ENCODE measurements at places on chromosomes 7 and 10. TPM values are rescaled to one million over a fixed set of nuclear protein-coding genes. Genes with fewer than 3 reads are reported as not detected.

The TMEM213 gene
- not detected for total RNA-seq

The PRXL2A gene
- total RNA-seq, result 27.0 TPM

The HOXA2 gene
- 11.4 TPM for total RNA-seq

The MEIG1 gene
- not detected for total RNA-seq

The CALHM2 gene
- total RNA-seq, result 3.8 TPM

The FOXP2 gene
- 1.7 TPM for total RNA-seq

The ELFN1 gene
- total RNA-seq, result 1.1 TPM

The CRPPA gene
- 0.11 TPM for total RNA-seq

The UTF1 gene
- not detected for total RNA-seq

DNA sequence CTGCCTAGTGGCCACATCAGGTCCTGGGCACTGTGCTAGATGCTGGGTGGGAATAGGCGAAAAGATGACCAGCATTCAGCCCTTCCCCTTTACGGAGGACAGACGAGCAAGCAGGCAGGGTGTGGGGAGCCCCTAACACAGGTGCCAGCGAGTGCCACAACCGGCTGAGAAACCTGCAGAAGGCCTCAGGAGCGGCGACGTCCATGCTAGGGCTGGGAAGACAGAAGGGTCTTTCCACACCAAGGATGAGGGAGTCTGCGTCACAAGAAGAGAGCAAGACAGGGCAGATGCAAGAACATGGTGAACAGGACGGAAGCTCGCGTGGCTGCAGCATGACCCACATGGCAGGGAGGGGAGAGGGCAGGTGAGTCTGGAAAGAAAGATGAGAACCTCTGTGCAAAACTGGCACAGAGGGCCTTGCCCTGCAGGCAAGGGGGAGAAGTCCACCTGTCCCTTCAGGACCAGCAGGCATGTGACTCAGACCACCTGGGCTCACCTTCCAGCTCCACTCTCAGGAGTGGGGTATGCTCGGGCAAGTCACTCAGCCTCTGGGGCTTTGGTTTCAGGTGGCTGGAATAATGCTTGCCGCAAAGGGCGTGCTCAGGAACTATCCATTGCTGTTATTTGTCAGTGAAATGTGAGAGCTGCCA lies 36.6 kb downstream of the KCNH2 start:
- DNase-seq, result no peak

DNA sequence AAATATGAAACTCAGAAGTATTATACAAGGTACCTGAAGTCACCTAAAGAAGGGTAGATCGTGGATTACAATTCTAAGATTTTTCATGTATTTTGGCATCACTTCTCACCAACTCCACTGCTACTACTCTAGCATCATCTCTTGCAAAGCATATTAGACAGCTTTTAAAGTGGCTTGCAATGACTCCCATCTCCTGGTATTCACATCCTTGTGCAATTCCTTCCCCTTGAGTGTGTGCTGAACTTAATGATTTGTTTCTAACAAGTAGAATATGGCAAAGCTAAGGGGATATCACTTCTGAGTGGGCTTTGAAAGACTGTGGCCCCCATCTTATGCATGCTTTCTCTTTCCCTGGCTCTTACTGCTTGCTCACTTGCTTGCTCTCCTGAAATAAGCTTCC lies 280.2 kb downstream of the SNX13 start:
- no peak for DNase-seq

GRCh38 chr10:132861116-132861691 lies 75.3 kb upstream of the NKX6-2 start:
- DNase-seq, result no peak

DNA sequence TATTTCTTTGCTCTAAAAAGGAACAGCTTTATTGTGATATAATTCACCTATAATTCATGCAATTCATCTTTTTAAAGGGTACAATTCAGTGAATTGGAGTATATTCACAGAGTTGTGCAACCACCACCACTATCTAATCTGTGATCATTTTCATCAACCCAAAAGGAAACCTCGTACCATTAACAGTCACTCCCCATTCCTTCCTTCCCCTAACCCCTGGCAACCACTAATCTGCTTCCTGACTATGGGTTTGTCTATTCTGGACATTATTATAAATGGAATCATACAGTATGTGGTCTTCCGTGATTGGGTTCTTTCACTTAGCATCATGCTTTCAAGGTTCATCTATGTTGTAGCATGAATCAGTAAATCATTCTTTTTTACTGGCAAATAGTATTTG lies 52.3 kb downstream of the MKI67 start:
- no peak for DNase-seq

- DNase-seq, result peak; percentile 72
Observed at GRCh38 chr10:58028597-58029366, 238.9 kb downstream of the IPMK start.

GRCh38 chr7:2782565-2782964 lies 61.5 kb downstream of the GNA12 start:
- DNase-seq, result no peak

DNA sequence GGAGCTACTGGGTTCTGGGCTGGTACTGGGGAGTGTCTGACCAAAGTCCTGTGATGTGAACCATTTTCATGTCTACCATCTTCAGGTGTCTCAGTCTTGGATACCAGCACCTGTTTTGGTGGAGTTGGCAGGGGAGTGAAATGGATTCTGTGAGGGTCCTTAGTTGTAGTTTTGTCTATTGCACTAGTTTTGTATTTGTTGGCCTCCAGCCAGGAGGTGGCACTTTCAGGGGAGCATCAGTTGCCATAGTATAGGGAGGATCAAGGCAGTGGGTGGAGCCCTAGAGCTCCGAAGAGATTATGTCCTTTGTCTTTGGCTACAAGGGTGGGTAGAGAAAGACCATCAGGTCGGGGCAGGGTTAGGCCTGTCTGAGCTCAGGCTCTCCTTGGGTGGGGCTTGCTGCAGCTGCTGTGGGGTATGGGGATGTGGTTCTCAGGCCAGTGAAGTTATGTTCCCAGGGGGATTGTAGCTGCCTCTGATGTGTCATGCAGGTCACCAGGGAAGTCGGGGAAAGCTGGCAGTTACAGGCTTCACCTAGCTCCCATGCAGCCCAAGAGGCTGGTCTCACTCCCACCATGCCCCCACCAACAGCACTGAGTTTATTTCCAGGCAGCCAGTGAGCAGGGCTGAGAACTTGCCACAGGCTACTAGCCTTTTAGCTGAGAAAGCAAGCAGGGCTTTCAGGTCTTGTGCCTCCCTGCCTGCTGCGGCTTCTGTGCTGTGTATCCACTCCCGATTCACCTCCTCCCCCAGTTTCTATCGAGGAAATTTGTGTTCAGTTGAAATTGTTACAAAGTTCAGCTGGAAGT lies 153.1 kb downstream of the ZNF365 start:
- DNase-seq, result peak; percentile 26

GRCh38 chr7:106883456-106884026 lies 18.5 kb downstream of the PIK3CG start:
- DNase-seq, result no peak

GRCh38 chr7:30164567-30164966 lies 29.8 kb downstream of the MTURN start:
- peak; percentile 70 for DNase-seq

DNA sequence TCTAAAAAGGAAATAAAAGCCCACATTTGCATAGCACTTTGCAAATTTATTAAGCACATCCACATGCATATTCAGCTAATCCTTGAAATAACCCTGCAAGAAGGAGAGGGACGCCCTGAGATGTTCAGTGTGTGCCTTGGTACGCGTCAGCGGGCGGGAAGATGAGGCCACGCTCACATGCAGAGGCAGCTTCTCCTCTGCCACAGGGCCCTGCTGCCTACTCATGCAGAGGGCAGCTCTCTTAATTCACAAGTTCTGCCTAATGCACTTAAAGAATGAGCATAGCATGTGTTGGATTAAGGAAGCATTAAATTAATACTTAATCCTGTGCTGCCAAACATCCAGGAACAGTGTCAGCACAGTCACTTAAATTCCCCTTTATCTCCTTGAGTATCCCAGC lies 132.3 kb downstream of the HECW1 start:
- DNase-seq, result no peak

DNA sequence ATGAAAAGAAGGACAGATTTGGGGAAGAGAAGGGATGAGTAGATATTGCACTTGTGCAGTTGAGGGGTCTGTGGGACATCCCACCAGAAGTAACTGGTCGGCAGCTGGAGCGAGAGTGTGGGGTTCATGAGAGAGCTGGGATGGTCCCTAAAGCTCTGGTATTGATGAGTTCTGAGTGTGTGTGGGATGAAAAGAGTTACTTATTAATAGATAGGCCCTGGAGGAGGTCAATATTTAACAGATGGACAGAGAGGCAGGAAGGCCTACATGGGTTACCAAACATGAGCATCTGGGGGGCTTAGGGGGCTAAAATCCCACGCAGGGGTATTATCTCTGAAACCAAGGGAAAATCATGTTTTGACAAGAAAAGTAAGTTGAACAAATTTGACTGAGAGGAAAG lies 95.7 kb upstream of the SFMBT2 start:
- no peak for DNase-seq

DNA sequence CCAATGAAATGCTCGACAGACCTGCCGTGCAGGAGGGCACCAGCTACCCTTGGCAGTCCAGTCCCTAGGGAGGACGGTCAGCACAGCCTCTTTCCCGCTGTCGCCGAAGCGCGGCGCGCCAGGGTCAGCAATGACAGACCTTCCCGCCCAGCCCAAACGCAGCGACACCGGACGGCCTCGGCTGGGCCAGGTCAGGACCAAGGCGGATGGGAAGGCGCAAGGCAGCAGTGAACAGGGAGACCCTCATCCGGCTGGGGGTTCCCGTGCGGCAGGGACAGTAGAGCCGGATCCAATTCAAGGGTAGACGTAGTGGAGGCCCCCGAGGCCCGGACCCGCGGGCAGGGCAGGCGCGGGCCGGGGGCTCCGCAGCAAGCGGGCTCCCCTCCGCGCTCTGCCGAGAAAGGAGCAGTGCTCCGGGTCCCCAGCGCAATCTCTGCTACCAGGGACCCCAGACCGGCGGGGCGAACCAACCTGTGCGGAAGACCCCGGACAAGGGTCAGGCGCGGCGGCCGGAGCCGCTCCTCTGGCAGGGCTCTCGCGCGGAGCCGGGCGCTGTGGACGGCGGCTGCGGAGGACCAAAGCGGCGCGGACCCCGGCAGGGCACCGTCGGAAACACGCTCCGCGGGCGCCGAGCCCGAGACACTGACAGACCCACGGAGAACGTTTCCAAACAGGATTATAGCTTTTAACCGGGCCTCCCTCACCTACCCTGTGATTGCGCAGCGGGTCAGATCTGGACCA lies at the start of gene SEC31B:
Gene SEC31B, minus strand, starts transcription at position 551 of the 741 bp plus-strand sequence. CDS start 2,909 bp downstream, outside the sequence.
- DNase-seq, result no peak

DNA sequence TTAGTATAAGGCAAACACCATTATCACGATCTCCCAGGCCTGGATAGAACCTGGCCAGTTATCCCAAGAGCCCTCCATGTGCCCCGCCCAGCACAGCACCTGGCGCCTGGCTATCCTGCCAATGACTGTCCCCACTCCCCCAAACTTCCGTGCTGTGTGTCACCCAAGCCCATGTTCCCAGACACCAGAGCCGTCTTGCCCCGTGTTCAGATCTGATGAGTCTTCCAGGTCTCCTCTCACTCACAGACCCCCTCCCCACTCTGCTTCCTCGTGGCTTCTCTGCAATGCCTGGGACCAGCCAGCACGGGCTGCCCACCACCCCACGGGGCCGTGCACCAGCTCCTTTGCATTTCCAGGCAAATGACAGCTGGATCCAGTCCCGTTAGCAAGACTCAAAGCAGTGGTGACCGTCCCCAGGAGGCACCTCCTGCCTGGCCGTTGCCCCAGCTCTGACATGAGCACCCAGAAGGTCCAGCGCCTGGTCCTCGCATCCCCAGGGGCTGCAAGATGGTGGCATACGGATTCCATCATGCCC lies 43.8 kb upstream of the INPP5A start:
- DNase-seq, result no peak

GRCh38 chr10:59865101-59865500 lies 41.3 kb downstream of the CCDC6 start:
- peak; percentile 13 for DNase-seq

DNA sequence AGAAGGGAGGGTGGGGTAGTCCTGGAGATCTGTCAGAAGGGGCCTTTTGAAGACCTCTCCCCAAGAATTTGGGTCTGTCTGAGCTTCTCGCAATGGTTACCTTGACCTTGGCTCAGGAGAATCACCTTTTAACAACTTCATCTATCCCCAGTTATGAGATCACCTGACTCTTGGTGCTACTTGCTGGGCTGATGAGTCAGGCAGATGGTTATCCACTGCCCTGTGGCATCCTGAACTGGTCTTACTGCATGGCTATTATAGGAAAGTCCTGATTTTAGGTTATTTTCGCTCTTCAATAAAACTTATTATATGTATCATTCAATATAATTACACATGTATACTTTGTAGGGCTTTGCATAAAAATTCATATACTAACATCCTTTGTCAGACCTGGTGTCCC lies 274.7 kb downstream of the GFRA1 start:
- DNase-seq, result no peak
